ENCODE measurements at places on chromosomes 7 and 10.

DNA sequence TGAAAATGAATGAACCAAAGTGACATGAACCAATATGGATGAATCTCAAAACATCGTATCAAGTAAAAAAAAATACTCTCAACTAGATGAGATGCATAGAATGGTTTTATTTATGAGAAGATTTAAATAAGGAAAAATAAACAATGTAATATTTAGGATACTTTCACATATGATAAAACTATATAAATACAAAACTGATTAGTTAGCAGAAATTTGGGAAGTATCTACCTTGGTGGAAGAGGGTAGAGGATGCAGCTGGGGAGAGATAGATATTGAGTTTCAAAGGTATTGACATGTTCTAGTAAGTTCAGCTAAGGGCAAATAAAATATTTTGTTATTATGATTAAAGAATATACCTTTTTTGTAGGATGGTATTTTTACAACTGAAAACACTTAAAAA lies 463.1 kb downstream of the SH2D4B start:
- DNase-seq, result no peak

- DNase-seq, result no peak
Observed at GRCh38 chr7:35991511-35992232, 161.4 kb upstream of the EEPD1 start.

DNA sequence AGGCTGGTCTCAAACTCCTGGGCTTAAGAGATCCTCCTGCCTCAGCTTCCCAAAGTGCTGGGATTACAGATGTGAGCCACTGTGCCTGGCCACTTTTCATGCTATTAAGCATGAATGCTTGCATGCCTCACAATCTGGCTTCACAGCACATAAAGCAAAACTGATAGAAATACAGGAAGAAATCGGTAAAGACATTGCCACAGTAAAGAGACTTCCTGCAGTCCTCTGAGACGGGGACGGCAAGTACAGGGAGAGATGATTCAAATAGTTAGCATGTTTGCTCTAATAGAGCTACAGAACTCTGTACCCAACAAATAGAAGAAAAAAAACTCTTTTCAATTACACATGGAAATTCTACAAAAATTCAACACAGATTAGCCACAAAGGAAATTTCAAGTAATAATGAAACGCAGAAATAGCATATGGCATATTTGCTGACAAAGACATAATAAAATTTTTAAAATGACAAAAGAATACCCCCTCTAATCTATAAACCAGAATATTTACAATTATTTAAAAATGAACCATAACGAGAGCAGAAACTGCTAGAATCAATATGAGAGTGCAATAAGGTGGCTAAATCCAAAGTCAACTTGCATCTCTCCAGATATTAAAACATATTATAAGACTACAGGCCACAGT lies 32.3 kb downstream of the CARD11 start:
- peak; percentile 22 for DNase-seq

GRCh38 chr10:29344073-29344820 lies 55.4 kb downstream of the LYZL1 start:
- no peak for DNase-seq

- no peak for DNase-seq
Observed at GRCh38 chr7:43568529-43568928, 14.4 kb upstream of the STK17A start.

- DNase-seq, result no peak
Observed at GRCh38 chr10:132209130-132209529, 22.4 kb downstream of the DPYSL4 start.

DNA sequence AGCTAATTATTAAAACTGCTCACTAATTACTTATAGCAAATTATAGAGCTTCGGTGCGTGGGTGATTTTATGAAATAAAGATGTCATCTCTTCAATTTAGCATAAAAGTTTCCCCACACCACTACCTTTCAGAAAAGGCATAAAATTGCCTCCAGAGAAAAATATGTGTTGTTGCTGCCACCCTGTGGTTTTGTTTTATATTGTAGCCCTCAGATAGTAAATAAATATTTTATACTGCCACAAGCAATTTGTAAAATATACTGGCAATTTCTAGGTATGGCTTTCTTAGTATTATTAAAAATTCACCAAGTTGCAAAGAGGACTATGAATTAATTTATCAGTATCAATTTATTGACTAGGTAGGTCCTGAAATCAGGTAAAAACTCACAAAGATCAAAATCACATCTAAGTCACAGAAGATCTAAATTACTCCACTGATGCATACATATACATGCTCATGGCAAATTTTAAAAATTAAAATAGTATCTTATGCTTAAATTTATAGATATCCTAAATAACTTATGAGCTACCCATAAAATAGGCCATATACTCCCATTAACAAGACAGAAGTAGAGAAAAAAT lies 26.5 kb downstream of the ASNS start:
- no peak for DNase-seq

DNA sequence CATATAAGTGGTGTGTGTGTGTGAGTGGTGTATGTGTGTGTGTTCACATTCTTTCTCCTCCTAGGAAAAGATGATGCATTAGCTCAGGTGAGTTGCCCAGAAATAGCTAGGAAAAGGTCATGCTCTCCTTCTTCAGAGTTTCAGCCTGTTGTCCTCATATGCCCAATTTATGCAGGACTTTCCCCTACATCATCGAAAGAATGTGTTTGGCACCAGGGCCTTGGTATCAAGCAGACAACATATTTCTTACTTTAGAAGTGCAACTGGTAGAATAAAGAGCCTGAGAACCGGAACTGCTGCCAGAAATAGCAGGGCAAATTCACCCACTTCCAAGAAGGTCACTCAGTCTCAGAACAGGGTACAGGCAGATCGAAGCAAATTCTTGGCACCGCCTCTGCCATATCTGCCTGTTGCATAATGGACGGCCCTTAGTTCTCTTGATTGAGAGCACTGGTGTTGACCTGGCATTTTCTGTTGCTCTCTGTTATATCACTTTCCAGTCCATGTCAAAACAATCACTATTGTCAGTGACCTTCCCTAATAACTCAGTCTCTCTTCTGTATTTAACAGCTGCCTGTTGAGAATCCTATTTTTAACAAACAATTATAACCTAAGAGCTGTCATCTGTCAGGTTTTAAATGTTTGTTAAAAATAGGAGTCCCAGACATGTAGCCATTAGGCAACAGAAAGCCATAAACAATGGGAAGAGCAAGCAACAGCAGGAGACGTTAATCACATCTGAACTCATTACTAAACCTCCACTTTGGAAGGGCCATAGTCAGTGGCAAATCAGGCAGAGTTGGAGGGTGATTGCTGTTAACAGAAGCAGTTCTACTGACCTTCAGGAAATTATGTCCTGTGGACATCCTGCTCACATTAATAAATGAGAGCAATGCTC lies 20.7 kb downstream of the ADRB1 start:
- DNase-seq, result no peak

DNA sequence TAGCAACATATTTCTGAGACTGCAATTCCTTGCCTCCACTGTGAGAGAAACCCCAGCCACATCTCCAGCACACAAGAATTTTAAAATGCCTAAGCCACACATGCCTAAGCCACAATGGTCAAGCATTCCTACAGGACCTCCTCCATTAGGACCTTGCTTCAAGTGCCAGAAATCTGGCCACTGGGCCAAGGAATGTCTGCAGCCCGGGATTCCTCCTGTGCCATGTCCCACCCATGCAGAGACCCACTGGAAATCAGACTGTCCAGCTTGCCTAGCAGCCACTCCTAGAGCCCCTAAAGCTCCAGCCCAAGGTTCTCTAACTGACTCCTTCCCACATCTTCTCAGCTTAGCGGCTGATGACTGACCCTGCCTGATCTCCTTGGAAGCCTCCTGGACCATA lies 117.5 kb downstream of the AHR start:
- no peak for DNase-seq

DNA sequence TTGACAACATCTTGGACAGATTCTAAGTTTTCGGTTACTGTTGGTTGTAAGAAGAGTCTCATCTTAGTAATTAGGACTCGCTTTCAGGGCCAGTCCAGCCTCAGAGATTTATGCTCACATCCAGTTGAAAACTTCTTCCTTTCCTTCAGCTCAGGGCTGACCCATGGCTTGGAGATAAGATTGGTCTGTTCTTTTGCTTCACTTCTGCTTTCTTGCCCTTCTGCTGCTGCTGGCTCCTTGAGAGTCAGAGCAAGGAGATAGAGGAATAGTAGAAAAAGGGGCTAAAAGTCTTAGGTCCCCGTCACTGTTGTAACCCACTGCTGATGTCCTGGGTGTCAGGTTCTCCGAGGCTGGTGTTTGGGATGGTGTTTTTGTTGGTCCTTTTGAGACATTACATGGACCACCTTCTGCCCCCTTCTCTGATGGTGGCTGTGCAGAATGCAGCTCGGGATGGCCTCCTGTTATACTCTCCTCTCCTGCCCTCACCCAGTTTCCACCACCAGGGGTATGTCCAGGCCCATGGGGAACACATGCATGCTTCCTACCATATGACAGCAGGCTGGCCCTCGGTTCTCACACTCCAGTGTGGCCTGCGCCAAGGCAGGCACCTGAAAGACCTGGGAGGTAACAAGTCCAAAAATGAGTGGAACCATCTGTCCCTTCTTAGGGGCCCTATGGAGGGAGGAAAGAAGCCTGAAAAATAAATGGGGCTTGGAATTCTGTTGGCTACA lies 67.8 kb upstream of the PCBD1 start:
- DNase-seq, result no peak

DNA sequence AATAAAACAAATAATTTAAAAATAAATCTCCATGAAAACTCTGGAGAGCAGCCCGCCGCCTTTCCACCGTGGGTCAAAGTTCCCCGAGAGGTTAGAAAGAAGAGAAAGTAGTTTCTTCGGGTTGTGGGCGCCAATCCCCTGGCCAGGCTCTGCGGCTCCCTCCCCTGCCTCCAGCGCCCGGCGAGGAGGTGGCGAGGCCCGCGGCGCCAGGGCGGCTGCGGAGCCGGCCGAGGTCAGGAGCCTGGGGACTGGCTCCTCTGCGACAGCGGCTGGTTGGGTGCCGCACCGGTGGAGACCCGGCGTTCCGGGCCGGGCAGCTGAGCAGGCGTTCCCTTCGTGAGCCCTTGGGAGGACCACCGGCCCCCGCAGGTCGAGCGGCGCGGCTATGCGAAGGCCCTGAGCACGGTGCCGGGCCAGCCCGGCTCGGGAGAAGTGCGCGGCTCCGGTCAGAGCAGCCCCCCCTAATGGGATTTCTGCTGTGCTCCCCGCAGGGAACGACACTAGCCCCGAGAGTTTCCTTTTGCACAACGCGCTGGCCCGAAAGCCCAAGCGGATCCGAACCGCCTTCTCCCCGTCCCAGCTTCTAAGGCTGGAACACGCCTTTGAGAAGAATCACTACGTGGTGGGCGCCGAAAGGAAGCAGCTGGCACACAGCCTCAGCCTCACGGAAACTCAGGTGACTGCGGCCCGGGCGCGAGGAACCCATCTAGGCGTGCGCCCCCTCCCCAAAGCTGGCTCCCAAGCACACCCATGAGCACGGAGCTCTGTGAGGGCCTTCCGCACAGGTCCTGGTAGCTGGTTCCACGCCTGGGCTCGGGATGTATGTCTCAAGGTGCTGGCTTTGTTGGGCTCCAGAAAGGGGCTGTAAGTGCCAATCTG lies 2.8 kb downstream of the EMX2 start:
- DNase-seq, result no peak

GRCh38 chr10:21030091-21030490 lies 133.0 kb upstream of the NEBL start:
- DNase-seq, result no peak

DNA sequence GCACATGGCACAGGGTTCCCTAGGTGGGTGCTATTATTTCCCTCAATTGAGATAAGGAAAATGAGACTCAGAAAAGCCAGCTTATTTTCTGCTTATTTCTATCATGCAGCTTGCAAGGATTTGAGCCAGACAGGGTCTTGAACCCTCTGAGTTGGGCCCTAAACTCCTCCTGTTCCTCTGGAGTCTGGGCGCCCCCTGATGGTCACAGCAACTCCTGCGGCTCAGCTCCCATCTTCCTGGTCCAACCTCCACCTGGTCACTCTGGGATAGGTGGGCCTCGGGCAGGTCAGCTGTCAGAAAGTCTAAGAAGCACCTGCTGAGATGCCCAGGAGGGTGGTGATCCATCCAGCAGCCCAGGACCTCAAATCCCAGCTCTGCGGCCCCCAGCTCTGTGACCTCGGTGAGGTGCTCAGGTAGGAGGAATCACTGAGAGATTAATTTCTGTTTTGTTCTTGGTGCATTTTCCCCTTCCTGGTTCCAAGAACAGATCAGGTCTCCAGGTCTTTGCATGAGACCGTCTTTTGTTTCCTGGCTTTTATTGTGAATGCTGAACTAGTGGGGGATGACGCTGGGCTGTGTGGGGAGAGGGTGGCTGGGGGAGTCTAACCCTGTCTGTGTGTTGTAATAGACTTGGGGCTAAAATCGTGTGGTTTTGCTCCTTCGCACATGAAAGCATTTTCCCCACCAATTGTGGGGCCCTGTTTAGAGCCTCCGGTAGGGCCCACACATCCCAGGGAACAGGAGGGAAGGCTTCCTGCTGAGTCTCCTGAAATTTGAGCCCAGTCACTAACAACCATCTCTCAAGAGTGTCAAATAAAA lies 32.8 kb downstream of the TMEM130 start:
- peak; percentile 35 for DNase-seq

DNA sequence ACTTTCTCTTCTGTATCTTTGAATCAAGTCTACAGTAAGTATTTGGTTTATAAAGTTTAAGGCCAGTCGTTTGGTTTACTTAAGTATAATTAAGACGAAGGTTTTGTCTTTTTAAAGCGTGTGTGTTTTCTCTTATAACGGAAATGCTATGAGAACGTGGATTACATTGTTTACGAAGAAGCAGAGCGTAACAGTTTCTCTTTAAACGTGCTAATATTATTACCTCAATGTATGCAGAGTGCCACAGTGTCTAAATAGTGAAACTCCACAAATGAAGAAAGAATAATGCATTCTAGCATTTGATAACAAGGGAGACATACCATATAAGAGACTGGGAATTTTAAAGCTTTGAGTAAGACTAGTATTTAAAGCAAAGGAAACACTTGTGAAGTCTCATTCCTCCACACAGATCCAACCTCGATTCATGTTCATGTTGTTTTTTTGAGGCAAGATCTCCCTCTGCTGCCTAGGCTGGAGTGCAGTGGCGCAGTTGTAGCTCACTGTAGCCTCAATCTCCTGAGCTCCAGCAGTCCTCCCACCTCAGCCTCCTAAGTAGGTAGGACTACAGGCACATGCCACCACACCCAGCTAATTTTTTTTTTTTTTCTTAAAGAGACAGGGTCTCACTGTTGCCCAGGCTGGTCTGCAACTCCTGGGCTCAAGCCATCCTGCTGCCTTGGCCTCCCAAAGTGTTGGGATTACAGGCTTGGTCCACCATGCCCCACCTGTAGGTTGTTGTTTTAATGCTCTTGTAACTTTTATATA lies 75.1 kb downstream of the ANKRD61 start:
- peak; percentile 36 for DNase-seq

GRCh38 chr10:72802763-72803505 lies 90.6 kb upstream of the OIT3 start:
- DNase-seq, result no peak

- peak; percentile 40 for DNase-seq
Observed at GRCh38 chr10:133096616-133097269, 9.0 kb downstream of the ADGRA1 start.

- peak; percentile 9 for DNase-seq
Observed at GRCh38 chr10:5858811-5859210, 30.9 kb downstream of the ANKRD16 start.
